Osteocyte (in vitro differentiated cells): ENCODE measurements at places on chromosomes 13 and 19. TPM values are rescaled to one million over a fixed set of nuclear protein-coding genes. Genes with fewer than 3 reads are reported as not detected.

GRCh38 chr19:44757735-44758505 is 9.4 kb downstream of the BCL3 start:
- no peak for DNase-seq

GRCh38 chr13:81017513-81018152 is 676.7 kb upstream of the SPRY2 start:
- no peak for DNase-seq

GRCh38 chr13:46179491-46179908 is 2.5 kb downstream of the LCP1 start:
- DNase-seq: no peak

Gene SSC5D
- total RNA-seq: 21.5 and 22.1 TPM in 2 replicates

DNA sequence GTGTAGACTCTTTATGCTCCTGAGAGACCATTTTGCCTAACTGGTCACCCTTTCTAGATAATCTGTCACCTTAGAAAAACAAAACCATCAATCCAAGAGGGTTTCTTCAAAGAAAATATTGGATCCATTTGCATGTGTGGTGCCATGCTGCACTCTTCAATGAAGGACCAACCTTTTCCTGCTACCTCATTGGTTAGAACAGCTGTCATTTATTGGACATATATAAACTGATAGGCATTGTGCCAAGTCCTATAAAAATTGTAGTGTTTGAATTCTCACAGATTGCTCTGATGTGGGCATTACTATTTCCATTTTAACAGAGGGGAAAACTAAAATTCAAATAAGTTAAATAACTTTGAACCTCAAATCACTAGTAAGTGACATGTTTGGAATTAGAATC is 333.2 kb downstream of the MYO16 start:
- DNase-seq: no peak

GRCh38 chr13:85592211-85592610 is 207.0 kb downstream of the SLITRK6 start:
- DNase-seq: no peak

DNA sequence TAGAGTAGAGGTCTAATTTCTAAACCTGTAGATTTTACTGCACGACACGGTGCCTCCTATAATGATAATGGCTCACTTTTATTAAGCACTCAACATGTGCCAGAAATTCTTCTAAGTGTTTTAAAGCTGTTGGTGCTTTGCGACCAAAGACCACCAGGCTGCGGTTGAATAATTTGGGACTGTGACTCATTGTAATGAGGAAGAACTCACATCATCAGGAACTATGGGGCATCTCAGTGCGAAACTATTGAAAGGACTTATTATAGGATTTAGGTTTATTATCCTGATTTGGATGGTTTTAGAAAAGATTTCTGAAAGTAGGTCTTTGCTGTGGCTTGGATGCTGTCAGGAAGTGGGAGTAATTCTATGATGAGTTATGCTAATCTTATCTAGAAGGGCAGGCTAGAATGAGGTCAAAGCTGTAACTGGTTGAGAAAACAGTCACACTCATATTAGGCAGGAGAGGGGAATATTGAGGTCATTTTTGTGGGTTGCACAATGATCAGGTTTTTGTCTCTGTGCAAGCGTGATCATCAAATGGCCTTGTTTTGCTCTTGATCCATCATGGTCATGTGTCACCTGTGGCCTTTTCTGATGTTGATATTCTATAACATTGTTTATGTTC is 266.8 kb downstream of the PCDH20 start:
- no peak for DNase-seq
